Activated CD4-positive, alpha-beta T cell treated with anti-CD3 and anti-CD28 coated beads for 48 hours (primary cell): ENCODE measurements at places on chromosomes 3 and 15.
A peak's percentile ranks its signal among the peaks of the same experiment; 100 is the strongest.

DNA sequence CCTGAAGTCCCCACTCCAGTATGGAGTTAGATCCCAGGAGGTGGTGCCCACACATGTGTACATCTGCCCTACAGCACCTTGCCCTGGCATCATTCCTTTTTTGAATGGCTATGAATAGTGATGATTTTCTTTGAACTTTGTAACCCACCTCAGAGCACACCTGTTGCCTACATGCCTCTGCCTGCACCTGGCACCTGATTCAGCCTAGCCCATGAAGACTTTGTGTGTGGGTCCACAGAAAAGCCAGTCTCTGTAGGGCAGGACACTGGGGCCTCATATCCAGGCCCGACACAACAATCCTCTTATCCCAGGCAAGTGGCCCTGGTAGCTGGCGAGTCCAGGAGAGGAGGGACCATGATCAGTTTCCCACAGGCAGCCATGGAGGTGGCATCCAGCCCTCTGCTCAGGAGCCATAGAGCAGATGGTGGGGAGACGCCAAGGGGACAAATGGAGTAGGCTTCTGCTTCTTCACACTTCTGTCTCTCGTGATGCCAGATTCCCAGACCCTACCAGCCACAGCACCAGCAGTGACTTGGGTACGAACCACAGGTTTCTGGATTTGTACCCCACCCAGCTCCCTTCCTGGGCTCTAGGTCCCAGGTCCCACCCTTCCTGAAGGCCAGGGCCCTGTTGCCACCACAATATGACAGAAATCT is 230.7 kb downstream of the UACA start:
- DNase-seq = no peak

DNA sequence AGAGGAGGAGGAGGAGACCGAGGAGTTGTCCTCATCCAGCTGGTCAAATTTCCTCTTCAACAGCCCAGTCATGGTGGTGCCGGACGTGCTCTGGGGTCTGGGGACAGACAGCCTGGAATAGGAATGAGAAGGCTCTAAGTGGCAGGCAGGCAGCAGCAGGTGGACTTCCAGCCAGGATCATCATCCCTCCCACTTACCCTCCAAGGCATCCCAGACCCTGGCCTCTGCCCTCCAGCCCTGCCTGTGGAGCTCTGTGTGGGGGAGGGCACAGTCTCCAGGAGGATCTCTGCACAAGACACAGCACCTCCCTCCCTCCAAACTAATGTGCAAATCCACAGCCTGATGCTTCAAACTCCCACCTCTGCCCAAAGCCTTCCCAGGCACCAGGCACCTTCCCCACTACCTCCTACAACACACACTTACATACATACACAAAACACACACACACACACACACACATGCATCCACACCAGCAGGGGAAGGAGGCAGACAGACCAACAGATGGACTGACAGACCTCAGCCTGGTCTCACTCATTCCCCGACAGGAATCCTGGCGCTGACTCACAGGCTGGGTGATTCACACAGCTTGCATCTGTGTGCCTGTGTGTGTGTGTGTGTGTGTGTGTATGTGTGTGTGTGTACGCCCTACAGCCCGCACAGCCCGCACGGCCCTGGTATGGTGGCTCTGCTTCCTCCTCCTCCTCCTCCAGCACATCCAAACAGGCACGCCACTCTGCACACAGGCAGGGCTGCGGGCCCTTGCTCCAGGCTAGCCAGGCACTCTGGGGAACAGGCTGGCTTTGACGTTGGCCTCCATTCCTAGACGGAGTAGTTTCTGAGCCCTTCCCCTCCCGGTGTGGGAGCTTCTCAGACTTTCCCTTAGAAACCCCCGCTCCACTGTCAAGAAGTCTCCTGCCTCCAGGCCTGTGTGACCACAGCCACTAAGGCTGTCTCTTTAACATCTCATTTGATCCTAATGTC is 6.5 kb downstream of the CSRNP1 start:
- DNase-seq = peak; percentile 86

DNA sequence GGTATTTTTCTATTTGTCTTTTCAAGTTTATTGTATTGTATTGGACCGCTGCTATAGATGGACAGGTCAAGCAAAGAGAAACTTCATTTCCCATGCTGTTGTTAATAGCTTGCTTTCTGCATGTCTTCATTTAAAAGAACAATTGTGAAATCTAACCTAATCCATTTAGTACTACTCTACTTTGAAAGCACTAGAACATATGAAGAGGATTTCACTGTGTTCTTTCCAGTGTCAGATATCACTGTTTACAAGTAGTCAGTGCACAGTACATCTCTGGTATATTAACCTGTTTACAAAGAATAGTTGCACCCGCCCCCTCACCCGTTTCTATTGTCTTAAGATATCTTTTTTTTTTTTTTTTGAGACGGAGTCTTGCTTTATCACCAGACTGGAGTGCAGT is 21.8 kb upstream of the EDEM1 start:
- DNase-seq = no peak

DNA sequence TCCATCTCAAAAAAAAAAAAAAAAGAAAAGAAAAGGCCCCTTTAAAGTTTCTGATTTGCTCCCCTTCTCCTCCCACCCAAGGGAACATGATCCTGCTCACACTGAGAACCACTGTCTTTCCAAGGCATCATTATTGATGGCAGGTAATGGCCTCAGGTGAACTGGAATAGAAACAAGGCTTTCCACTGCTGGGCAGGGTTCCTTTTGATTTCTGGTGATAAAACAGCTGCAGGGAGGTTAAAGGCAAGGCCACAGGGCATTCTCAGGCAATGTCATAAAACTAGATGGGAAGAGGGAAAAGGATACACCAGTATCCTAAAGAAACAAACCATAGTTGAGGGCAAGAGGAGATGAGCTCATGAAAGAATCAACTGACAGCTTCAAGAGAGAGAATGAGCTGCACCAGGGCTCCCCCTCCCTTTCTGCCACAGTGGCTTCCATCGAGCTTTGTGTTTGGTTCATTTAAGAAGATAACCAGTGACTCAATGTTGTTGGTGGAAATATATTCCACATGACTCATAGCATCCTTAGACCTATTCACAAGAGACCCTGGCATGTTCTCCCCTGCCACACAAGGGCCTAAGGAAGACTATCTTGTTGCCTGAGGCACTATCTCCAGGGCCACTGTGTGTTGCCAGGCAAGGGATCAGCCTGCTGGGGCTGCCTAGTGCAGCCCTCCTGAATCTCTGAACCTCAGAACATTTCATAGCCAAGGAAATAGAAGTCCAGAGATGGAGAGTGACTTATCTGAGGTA is 86.4 kb downstream of the WDR76 start:
- DNase-seq = peak; percentile 9

- DNase-seq = no peak
Observed at GRCh38 chr3:172388412-172389078, 59.7 kb downstream of the GHSR start.

DNA sequence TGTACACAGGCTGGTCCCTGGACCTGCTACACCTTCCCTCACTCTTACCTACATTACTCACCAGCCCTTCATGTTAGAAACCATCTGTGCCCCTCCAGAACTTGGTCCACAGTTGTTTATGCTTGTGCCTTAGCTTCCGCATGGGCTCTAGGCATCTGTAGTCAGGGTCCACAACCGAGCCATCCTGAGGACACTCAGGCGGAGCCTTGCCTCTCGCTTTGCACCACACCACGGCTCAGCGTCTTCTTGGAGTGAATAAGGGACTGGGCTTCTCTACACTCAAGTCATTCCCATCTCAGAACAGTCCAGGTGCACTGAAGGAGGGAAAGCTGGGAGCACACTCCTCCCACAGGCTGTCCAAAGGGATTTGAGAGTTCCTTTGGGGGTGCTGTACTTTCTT is 97.8 kb downstream of the HMG20A start:
- DNase-seq = no peak

- no peak for DNase-seq
Observed at GRCh38 chr15:78696436-78696835, 55.4 kb upstream of the CHRNB4 start.

DNA sequence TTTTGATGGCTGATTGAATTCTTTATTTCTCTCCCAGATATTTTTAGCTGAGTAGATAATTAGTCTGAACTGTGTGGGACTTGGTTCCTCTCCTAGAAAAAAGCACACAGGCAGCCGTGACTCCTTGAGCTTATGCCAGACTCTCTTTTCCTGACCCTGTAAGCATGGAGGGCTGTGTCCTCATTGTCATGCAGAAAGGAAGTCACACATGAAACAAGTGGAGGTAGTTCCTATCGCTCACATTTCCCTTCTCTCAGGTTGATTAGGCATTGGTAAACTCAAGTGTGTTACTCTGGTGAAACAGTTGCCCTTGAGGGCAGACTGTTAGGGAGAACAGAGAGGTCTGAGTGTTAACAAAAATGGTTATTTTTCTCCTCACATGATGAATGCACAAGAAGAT is 6.3 kb upstream of the RTP4 start:
- no peak for DNase-seq

- DNase-seq = no peak
Observed at GRCh38 chr3:126373682-126374601, 16.7 kb upstream of the KLF15 start.

DNA sequence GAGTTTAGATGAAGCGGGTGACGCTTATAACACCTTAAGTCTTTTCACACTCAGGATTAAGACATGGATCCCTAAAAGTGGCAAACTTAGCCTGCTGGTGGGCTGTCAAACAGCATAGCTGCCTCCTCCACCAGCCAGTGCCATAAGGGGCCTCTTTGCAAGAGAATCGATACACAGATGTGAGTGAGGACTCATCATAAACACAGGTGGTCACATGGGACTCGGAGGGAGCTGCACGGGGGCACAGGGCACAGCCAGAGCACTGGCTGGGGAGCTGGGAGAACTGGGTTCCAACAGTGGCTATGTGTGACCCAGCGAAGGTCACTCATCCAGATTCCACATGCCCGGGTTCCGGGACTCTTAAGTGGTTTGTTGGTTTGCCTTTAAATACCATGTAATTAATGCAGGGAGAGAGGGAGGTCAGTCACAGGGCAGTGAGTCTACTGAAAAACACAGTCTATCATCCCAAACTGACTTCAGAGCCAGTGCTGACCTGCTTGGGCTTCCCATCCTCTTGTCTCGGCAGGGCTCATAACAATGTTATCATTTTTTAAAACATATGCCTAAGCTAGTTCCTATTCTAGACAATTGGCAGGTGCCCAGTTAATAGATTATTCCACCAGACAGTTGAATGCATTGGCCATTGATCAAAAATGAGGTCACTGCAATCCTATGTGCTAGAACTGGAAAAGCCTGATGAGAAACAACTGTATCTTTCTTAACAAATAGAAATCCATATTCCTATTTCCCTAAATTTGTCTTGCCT is 51.8 kb downstream of the SLC12A8 start:
- no peak for DNase-seq

GRCh38 chr3:112897791-112898190 is 51.1 kb upstream of the CD200R1L start:
- DNase-seq = no peak

GRCh38 chr3:11757441-11757875 is 89.2 kb downstream of the TAMM41 start:
- DNase-seq = peak; percentile 10

- DNase-seq = no peak
Observed at GRCh38 chr3:115862099-115862498, 238.8 kb downstream of the GAP43 start.

GRCh38 chr3:48184299-48184698 is 3.9 kb downstream of the CDC25A start:
- DNase-seq = no peak

DNA sequence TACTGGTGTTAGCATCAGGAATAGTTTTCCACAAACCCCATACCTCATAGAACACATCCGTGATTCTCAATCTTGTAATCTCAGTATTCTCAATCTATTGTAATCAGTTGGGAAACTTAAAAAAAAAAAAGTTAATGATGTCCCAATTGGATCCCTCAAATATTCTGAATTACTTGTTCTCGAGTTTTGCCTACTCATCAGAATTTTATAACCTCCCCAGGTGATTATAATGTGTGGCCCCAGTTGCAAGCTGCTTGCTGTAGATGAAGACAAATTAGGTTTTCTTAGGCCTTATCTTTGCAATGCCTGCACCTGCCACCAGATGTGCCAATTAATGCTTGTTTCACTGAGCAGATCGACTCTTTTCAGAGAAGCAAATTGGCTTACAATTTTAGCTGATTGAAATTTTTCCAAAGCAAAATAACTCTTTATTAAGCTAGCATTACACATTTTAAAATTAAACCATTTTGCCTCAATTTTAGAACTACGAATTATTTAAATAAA is 19.0 kb upstream of the DIPK2A start:
- no peak for DNase-seq

DNA sequence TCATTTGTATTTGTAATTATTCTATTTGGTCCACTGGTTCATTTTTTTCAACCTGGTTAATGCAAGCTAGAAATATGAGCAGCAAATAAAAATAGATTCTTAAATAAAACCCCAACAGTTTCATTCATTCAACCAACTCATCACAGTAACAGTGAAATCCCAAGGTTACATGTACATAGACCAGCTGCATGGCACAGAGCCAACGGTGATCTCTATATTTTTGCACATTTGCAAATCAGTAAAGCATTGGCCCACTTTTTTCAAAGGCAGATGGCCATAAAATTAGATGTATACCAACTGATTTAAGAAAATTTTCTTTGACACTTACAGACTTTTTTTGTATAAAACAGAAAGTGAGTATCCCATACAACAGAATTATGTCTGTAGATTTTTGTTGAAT is 49.3 kb downstream of the STRIT1 start:
- no peak for DNase-seq

DNA sequence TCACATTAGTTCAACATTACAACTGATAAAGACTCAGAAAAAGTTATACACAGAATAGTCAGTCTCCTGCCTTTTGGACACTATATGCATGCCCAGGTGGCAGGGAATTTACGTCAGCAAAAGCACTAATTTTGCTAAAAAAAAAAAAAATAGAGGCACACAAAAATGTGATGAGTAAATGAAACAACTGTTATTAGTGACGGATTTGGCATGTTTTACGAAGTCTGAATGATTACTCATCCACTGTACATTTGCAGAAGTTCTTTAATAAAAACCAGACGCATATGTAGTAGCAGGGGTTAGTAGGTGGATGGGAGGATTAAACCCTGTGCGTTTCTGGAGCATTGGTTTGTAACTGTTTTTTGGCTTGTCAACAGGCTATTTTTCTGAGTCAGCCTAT is 99.0 kb downstream of the MITF start:
- DNase-seq = no peak

DNA sequence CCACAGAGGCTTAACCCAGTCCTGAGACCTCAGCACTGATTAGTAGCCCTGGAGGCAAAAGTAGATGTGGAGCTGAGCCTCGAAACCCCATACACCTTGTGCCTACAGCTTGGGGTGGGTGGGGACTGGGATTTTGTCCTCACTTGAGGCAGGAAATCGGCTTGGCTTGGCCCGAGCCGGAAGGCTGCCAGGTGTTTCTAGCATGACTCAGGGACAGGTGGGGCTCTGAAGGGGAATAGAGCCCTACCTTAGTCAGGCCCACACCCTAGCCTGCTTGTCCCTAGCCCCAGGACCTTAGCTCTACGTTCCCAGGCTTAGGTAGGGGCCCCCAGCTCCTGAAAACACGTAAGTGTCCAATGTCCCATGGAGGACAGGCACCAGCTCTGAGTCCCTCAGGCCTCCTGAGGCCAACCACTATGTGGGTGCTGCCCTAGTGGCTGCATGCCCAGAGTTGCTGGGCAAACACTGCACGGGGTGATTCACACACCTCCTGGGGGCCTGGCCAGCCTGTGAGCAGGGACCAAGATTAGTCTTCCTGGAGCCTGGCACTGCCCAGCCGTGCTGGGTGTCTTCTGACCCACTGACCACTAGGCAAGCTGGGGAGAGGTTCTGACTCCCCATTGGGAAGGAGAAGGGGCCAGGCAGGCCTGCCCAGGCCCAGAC is 3.1 kb downstream of the MST1R start:
- no peak for DNase-seq
